Spleen (tissue), 13 donors: ENCODE measurements at places on chromosomes 3 and 15. TPM values are rescaled to one million over a fixed set of nuclear protein-coding genes. Genes with fewer than 3 reads are reported as not detected.
A peak's percentile ranks its signal among the peaks of the same experiment; 100 is the strongest.

The CD80 gene
- 15.9 TPM for total RNA-seq

The STAB1 gene
- 402 TPM for total RNA-seq

DNA sequence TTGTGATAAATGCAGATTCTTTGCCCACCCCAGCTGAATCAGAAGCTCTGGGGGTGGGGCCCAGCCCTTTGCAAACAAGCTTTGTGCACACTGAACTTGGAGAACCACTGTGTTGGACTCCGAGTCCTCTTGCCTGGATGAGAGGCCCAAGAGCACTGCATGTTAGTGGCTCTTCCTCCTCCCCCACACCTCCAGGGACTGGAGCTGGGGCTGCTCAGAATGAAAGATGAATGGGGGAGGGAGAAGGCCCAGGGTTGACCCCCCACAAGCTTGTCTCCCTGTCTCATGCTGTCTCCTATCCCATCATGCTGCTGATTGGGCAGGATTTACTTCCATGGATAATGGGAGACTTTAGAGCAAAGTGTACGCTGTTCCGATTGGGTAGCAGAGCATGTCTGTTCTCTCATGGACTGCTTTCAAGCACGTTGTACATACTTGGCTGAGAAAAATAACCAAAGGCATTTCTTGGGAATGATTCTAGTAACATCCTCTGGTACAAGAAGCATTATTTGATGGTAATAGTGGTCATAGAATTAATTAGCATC lies 99.6 kb downstream of the PGPEP1L start:
- DNase-seq = no peak
- no peak overlapping the region for H3K27ac ChIP-seq
- H3K27me3 ChIP-seq = no peaks in the 10 kb centered on the region
- H3K4me1 ChIP-seq = no peaks in the 10 kb centered on the region
- no peaks in the 10 kb centered on the region for H3K36me3 ChIP-seq

- H3K4me1 ChIP-seq = peaks cover 24% of the 10 kb centered on the region
Observed at GRCh38 chr3:169945313-169945712, 21.3 kb upstream of the SEC62 start.

- no peaks in the 10 kb centered on the region for H3K36me3 ChIP-seq
- H3K27me3 ChIP-seq = no peaks in the 10 kb centered on the region
- no peak for DNase-seq
- no peak overlapping the region for H3K27ac ChIP-seq
- H3K4me1 ChIP-seq = no peaks in the 10 kb centered on the region
Observed at GRCh38 chr15:51355096-51355495, 13.6 kb downstream of the GLDN start.

DNA sequence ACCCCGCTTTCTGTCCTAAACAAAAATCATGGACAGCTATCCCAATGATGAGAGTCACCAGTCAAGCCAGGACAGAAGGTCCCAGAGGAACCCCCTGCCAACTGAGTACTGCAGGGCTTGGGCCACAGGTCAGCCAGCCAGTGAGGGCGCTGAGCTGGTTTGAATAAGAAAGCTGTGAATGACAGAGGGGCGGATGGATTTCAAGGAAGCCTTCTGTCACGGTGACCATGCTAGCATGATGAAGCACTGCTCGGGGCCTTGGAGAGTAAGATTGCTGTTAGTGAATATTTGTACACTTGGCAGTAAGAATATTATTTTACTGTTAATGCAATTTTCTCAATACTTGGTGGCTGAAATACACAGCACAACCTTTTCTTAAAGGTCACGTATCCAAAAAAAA lies 734.0 kb upstream of the NR2F2 start:
- no peak overlapping the region for H3K4me3 ChIP-seq
- no peaks in the 10 kb centered on the region for H3K4me1 ChIP-seq
- H3K36me3 ChIP-seq = no peaks in the 10 kb centered on the region
- H3K27me3 ChIP-seq = no peaks in the 10 kb centered on the region
- H3K27ac ChIP-seq = no peak overlapping the region
- DNase-seq = no peak

GRCh38 chr15:60591496-60592370 lies 112.8 kb upstream of the ICE2 start:
- H3K4me3 ChIP-seq = peak overlapping the region; percentile 76
- peak overlapping the region; percentile 93 for H3K27ac ChIP-seq
- H3K27me3 ChIP-seq = peaks cover 21% of the 10 kb centered on the region
- DNase-seq = peak; percentile 85

DNA sequence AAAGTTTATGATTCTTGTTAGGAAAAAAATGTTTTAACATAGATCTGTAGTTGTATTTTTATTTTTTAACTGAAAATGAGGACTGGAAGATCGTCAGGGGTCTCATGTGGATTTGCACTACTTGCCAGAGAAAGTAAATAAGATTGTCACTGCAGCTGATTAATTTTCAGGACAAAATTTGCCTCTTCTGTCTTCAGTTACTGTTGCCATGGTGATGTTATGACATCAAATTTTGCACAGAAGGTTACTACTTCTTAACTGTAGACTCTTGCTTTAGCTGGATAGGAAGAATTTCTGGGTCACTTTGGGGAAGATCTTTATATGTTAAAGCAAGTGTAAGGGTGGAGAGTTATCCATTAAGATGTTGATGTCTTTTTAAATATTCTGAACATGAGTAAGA lies 82.2 kb upstream of the WDR72 start:
- no peaks in the 10 kb centered on the region for H3K4me1 ChIP-seq
- H3K27me3 ChIP-seq = no peaks in the 10 kb centered on the region
- no peak for DNase-seq
